OCI-M1 (cell line): ENCODE measurements at places on chromosomes 7 and 10.

DNA sequence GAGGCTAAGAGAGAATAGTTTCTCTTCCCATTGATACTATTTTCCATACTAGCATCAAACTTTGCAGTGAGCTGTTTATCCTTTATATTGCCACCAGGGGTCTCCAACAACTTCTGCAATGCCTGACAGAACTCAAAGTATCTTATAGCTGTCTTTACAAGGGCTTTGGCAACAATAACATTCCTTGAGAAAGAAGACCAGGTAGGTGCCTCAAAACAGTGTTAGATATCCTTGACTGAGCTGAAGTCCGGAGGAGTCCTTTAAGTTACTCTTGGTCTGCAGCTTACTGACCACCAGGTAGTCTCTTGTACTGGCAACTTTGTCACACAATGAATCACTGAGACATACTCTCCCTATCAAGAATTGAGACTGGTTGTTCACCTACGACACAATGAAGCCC lies 30.0 kb upstream of the TES start:
- DNase-seq = peak; percentile 72

GRCh38 chr10:110479710-110480109 lies 18.0 kb upstream of the DUSP5 start:
- DNase-seq = no peak

GRCh38 chr10:88961266-88961665 lies 8.7 kb upstream of the ACTA2 start:
- no peak for DNase-seq

DNA sequence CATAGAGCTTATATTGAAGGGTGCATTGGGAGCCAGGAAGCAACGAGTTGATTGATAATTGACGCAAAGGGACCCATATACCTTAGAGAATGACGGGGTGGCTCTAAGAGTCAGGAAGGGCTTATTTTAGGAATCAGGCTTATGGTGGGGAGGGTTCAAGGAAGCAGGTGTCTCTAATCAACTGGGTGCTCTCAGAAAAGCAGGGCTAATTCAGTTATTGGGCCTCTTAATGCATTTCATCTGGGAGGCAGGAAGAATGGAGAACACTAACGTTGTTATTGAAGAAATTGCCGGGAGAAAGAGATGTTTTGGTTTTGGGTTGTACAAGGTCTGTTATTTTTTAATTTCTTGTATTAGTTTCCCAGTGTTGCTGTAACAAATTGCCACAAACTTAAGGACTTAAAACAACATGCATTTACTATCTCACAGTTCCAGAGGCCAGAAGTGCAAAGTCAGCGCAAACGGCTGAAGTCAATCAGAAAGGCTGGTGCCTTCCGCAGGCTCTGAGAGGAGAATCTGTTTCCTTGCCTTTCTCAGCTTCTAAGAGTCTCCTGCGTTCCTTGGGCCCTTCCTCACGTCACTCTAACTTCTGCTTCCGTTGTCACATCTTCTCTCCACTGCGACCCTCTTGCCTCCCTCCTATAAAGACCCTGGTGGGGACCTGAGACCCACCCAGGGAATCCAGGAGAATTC lies 328.4 kb upstream of the C7orf33 start:
- DNase-seq = no peak

- DNase-seq = no peak
These were observed 88.3 kb downstream of the FAM107B start for GRCh38 chr10:14686356-14686755.

GRCh38 chr10:72480861-72481260 lies 126.1 kb upstream of the DNAJB12 start:
- no peak for DNase-seq

GRCh38 chr7:134083766-134084487 lies 43.2 kb upstream of the LRGUK start:
- DNase-seq = peak; percentile 46

DNA sequence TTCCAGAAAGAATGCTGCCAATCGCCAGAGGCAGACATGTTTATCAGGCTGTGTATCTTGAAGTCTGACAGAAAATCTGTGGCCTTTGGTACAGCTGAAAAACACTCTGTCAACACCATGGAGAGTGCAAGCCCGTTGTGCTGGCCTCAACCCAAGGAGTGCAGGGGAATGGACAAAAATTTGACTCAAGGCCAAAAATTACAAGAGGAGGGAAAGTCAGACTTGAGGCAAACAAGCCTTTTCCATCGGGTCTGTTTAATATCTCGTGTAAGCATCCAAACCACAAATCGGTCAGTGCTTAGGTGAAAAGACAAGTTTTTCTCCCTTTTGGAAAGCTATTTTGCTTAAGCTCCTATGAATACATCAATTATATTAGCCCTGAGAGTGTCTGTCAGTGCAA lies 305.3 kb upstream of the NFE2L3 start:
- DNase-seq = no peak

GRCh38 chr10:51800121-51800520 lies 100.7 kb upstream of the CSTF2T start:
- no peak for DNase-seq

DNA sequence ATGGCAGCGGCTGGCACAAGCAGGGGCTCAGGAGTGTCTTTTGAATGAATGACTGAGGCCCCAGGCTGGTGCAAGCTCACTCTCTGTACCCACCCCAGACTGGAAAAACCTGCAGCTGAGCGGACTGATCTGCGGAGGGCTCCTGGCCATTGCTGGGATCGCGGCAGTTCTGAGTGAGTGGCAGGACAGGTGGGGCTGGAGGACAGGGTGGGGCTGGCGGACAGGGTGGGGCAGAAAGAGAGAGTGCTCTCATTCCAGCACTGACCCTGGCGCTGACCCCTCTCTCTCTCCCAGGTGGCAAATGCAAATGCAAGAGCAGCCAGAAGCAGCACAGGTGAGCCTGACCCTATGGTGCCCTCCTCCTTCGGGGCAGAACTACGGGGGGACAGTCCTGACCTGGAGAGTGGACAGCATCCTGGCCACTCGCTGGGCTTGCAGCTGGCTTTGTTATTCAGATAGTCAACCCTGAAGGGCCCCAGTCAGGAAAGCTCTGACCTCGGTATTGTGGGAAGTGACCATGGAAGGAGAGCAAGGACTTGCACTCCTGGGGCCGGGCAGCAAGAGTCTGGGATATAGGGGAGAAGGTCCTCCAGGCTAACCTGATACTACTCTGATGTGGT lies 4.1 kb downstream of the FXYD4 start:
- no peak for DNase-seq

GRCh38 chr7:131369354-131369753 lies 41.7 kb downstream of the MKLN1 start:
- peak; percentile 11 for DNase-seq

DNA sequence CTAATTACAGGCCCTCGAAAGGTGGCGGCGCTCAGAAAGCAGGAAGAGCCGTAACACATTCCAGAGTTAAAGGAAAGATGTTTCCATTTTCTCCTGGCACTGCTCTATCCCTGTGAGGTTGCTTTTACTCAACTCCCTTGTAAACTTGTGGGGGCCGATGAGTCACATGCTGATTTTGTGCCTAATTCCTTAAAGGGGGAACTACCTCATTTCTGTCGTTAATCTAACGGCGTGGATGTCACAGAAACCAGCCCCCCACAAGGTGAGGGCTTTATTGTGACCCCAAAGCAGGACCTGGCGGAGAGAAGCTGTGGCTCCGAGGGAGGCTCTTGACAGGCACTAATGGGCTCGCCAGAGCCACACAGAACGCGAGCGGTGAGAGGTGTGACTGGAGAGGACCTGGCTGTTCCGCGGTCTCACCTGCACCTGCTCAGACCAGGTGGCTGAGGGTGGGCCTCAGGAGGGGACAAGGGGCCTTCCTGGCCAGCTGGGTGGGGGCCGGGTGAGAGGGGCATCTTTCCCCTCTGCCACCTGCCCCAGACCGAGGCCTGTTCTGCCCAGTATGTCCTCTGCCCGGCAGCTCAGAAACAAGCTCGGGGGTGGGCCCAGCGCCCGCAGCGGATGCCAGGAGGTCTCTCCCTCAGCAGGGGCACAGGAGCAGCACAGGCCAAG lies 50.9 kb downstream of the CALML3 start:
- no peak for DNase-seq

GRCh38 chr7:27171637-27172314 lies 2.3 kb downstream of the HOXA10 start:
- DNase-seq = no peak

DNA sequence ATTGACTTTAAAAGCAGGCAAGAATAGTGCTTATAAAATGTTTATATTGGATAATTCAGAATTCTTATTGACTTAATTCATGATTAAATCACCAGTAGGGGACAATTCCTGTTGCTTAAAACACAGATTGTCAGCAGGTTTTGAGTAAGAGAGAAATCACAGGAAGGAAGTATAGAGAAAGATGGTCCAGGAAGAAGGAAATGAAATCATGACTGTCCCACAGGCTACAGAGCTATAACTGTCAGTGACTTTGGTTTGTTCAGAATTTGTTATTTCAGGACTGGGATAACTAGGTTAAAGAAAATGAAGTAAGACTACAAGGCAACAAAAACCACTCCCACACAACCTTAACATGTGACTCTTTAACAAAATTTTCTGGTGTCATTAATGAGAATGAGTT lies 6.8 kb downstream of the GNGT1 start:
- no peak for DNase-seq

DNA sequence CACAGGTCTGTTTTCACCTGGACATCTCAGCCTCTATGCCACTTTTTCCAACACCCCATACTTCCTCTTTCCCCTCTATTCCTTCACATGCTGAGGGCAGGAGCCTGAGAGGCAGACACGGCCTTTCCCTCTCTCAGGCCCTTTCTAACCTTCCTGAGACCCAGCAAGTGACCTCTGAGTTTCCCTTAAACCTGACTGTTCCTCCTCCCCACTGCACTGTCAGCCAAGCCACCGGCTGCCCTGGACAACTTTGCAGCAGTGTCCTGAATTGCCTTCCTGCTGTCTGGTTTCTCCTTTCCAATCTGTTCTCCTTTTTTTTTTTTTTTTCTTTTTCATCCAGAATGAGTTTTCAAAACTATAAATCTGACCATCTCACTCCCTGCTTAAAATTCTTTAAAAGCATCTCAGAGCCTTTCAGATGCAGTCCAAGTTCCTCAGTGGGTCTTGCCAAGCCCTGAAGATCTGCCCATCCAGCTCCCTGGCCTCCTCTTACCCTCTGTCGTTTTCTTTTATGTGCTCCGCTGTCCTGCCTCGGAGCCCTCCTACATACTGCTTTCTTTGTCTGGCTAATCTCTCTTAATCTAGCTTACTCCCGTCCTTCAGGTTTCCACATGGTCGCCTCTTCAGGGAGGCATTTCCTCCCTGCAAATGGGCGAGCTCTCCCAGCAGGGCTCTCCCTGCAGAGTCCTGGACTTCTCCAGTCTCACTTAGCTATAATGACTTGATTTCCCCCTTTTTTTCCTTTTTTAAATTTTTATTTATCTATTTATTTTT lies 30.5 kb downstream of the SLC13A4 start:
- DNase-seq = no peak
